CD4-positive, alpha-beta T cell treated with Interleukin-15 for 1 hour (primary cell): ENCODE measurements at places on chromosomes 6 and 20.

GRCh38 chr6:4814212-4814611 lies 38.0 kb downstream of the CDYL start:
- DNase-seq, result no peak

- no peak for DNase-seq
Measured at GRCh38 chr6:71468841-71469700, 180.5 kb downstream of the OGFRL1 start.

DNA sequence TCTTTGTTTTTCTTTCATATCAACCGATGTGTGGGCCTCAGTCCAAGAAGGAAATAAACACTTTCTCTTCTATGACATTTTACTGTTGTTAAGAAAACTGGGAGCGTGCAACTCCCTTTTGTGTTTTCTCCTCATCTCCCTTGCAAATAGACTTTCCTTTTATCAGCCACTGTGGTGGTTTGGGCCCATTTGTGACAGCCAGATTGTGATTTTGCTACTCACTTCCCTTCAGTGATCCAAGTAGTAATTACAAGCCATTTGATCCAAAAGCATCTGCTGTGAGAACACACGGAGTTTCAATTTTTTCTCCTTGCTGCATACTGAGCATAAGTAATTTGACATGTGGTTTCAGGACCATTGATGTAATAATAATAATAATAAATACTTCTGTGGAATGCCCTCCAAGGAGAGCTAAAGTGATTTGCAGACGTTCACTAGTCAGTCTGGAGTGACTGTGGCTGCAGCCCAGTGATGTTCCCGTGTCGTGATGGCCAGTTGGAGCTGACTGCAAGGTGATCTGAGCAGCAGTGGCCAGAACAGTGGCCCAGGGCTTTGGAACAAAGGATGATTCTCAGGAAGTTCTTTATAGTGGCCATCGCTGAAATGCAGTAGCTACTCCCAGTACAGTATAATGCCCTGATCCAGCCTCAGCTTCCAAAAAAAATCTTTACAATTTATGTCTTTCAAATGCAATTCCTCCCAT lies 91.9 kb upstream of the CLDN20 start:
- DNase-seq, result no peak

- no peak for DNase-seq
Measured at GRCh38 chr6:44275749-44276648, 5.7 kb downstream of the TMEM151B start.

GRCh38 chr20:20241976-20242375 lies 125.9 kb upstream of the INSM1 start:
- no peak for DNase-seq

GRCh38 chr6:144893680-144894151 lies 608.6 kb downstream of the UTRN start:
- DNase-seq, result no peak

DNA sequence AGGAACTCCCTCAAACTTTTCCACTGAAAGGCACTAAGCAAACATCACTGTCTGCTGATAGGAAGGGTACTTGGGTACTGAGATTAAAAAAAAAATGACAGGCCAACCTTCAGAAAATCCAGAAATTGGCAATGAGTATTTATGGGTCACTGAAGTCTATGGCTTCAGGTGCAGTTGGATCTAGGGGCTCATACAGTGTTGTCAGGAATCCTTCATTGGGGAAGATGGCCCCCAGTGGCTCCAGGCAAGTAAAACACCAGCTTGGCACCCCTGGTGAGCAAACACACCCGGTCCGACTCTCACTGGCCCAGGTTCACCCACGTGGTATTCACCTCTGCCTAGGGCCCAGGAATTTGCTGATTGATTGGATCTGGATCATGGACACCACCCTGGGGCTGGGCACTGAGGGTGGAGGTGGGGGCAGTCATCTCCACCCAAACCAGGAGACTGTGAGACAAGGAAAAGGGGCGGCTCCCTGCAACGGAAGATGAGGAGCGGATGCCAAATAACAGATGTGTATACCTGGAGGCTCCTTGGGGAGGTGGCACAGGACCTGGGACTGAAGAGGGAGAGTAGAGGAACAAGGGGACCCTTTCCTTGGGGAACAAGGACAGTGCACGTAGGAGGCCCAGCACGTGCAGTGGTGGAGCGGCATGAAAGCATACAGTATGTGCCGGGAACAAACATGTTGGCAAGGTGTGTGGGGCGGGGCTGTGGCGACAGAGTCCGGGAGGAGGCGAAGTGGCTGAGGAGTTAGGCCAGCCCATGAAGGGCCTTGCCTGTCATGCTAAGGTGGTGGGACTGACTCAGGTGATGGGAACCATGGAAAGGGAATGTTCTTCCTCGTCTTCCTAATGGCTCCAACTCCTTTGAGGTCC lies 4.7 kb downstream of the SLC2A10 start:
- no peak for DNase-seq

- no peak for DNase-seq
Measured at GRCh38 chr6:126481319-126481718, 141.4 kb downstream of the CENPW start.

GRCh38 chr6:133193396-133193795 lies 47.8 kb upstream of the EYA4 start:
- DNase-seq, result no peak

- DNase-seq, result no peak
Measured at GRCh38 chr6:55652429-55652828, 73.4 kb upstream of the HMGCLL1 start.
